Ascending aorta (tissue), 2 donors: ENCODE measurements at places on chromosomes 5 and 9. TPM values are rescaled to one million over a fixed set of nuclear protein-coding genes. Genes with fewer than 3 reads are reported as not detected.

FREM1 gene
- total RNA-seq: 0.85 TPM

NR6A1 gene
- 0.53 TPM for total RNA-seq

GPR150 gene
- total RNA-seq: 9.6 TPM

FIBCD1 gene
- not detected for total RNA-seq

NIM1K gene
- total RNA-seq: not detected
